ENCODE measurements at places on chromosomes 12 and 14. TPM values are rescaled to one million over a fixed set of nuclear protein-coding genes. Genes with fewer than 3 reads are reported as not detected.

Gene PTPRR
- total RNA-seq = 3.1 TPM

Gene CBLN3
- 3.4 TPM for total RNA-seq

Gene CCDC175
- not detected for total RNA-seq

Gene PCED1B
- total RNA-seq = 1.0 TPM

Gene KRT74
- total RNA-seq = not detected

Gene GZMB
- not detected for total RNA-seq

Gene IAPP
- not detected for total RNA-seq

All from PC-3 (cell line).